ENCODE measurements at places on chromosomes 2 and 18.

DNA sequence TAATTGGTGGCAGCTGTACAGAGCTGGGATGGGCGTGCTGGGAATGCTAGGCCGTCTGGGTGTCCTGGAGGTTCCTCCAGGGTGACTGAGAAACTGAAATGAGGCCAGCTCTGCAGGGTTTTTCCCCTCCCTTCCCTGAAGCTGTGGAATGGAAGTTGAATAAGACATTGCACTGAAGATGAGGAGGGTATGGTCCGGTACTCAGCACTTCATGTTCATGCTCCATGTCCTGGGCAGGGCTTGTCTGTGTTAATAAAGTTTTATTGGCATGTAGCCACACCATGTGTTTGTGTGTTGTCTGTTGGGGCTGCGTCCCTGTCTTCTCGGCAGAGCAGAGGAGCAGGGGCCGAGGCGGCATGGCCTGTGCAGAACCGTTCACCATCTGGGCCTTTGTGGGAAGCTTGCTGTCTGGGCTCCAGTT, 154.0 kb downstream of the LDLRAD4 start:
- DNase-seq: no peak

GRCh38 chr18:27887711-27888495, 289.0 kb downstream of the CDH2 start:
- no peak for DNase-seq

DNA sequence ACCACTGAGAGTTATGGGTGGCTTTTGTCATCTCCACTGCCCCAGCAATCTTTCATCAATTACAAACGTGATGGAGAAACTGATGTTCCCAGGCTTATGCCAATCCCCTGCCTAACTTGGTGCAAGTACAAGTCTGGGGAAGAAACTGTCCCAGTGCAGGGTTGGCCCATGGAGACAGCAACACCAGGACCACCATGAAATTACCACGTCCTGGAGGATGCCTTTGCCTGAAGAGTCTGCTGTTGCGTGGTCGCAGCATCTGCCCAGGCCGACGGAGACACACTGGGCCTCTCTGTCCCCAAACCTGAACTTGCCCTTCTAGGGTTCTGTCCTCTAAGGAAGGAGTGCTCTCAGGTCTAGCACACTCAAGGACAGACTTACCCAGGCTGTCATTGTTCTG, 496.8 kb upstream of the RAB6C start:
- DNase-seq: no peak

GRCh38 chr2:176106581-176107539, at the start of gene HOXD11:
Gene HOXD11, plus strand, starts transcription at chr2:176107280. Its CDS starts 76 bp downstream, at chr2:176107356.
- DNase-seq: peak; percentile 61

GRCh38 chr18:57143265-57143664, 3.6 kb upstream of the BOD1L2 start:
- no peak for DNase-seq

DNA sequence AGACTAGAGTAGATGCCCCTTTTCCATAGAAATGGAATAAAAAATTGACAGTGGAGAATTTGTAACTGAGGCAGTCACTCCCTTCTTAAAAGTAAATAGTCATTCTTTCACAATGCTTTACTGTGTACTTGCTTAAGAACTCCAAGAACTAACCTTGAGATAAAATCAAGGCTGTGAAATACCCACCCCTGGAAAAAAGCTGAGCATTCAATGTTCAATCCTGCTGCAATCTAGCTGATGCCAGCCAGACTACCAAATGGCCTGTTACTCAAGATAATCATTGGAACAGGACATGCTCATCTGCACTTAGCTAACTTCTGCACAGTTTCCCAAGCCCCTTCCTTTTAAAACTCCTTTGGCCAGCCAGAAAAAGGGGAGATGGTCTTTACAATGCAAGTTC, 367.4 kb upstream of the GULP1 start:
- DNase-seq: no peak

DNA sequence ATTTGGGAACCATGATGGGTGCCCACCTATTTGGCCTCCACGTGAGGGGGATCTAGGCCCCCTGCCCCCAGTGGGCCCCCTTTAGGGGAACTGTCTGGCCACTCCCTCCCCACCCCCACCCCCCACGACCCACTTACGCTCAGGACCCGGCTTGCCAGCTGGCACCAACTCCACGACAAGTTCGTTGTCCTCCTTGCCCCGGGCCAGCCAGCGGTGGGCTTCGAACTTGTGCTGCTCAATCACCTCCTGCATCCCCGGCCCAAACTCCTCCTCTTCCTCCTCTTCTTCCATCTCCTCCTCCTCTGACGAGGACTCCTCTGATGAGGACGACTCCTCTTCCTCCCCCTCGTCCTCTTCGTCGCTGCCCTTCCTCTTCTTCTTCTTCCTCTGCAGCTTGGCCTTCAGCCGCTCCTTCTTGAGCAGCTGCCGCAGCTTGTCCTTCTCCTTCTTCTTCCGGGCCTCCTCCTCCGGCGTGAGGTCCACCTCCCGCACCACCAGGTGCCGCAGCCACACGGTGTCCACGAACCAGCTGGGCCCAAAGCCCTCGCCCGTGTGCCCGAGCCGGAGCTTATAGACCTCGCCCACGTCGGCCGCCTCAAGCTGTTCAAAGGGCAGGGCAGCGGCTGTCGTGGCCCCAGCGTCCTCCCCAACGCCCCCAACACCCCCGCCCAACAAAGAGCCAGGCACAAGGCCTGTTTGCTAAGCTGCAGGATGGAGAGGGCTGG, 96.9 kb downstream of the LOXHD1 start:
- no peak for DNase-seq

- DNase-seq: no peak
Observed at GRCh38 chr2:84797271-84797670, 83.6 kb downstream of the TRABD2A start.

GRCh38 chr2:119372778-119373568, 6.2 kb downstream of the DBI start:
- DNase-seq: no peak

DNA sequence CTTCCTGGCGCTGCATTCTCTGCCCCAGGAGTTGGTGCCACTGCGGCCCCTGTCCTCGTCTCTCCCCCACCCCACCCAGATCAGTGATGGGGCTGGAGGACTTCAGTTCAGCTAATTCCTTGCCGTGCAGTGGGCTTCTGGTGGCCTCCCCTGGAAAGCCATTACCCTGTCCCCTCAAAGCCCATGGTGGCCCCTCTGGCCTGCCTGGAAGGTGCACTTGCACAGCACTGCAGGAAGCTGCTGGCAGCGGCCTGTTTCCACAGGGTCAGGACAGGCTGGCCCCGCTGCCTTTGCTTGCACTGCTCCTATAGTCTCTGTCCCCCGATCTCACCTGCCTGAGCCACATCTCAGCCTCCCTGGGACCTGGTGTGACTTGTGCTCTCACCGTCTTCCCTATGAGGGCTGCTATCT, 105.1 kb downstream of the USP40 start:
- no peak for DNase-seq

GRCh38 chr2:75055820-75056675, 97.6 kb downstream of the POLE4 start:
- no peak for DNase-seq

DNA sequence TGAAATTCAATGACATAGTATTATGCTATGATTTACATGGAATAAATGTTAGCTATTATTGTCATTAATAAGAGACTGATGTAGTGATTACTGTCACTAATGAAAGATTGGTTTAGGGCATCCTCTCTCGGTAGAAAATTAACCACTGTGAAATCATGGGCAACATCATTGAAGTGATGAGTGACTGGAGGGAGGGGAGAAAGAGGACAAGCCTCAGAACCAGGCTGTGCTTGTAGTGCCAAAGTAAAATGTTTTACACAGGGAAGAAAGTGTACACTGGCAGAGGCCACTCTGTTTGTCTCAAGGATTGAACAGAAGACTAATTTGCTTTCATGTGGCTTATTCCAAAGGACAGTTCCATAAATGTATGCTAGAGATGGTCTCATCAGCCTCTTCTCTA, 456.2 kb upstream of the TCF4 start:
- no peak for DNase-seq

DNA sequence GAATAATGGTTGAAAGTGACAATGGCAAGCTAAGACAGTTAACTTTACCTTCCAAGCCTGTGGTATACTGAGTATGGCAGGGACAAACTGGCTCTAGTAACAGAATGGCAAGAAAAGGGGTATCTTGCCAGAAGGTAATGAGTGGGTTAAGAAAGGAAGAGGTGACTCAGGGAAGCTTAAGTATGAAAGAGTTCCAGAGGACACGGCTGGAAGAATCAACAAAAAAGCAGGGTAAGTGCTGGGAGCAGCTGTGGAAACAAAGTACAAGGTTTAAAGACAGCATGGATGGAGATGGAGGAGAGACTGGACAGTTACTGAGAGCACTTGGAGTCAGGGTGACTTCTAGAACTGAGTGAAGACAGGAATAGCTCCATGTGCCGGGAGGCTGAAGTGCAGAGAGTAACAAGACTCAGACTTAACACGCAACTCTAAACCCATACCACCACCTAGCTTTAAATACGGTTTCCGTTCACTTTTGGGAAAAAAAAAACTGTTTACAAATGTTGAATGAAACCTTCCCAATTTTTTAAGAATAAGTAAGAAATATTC, 69.0 kb downstream of the REV1 start:
- no peak for DNase-seq

GRCh38 chr2:38740851-38741731, 10.1 kb downstream of the SRSF7 start:
- DNase-seq: peak; percentile 75

DNA sequence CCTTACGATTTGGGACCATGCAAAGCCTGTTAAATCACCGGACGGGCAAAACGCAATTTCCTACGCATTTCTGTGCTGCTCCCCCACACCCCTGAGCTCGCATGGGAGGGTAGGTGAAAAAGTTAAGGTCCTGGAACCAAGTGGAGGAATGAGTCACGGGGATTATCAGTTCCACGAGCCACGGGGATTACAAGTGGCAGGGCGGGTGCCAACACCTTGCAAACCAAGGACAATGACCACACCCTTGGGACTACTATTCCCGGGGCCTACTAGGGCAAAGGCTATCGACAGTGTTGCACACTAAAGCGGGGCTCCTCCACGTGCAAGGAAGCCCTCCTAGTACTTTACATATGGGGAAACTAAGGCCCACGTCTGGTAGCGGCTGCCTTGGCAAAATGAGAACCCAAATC, 447 bp downstream of the RETSAT start:
- DNase-seq: peak; percentile 72

GRCh38 chr2:60540074-60540473, 13.4 kb downstream of the BCL11A start:
- no peak for DNase-seq

- no peak for DNase-seq
Observed at GRCh38 chr2:43057026-43057741, 169.2 kb downstream of the ZFP36L2 start.

DNA sequence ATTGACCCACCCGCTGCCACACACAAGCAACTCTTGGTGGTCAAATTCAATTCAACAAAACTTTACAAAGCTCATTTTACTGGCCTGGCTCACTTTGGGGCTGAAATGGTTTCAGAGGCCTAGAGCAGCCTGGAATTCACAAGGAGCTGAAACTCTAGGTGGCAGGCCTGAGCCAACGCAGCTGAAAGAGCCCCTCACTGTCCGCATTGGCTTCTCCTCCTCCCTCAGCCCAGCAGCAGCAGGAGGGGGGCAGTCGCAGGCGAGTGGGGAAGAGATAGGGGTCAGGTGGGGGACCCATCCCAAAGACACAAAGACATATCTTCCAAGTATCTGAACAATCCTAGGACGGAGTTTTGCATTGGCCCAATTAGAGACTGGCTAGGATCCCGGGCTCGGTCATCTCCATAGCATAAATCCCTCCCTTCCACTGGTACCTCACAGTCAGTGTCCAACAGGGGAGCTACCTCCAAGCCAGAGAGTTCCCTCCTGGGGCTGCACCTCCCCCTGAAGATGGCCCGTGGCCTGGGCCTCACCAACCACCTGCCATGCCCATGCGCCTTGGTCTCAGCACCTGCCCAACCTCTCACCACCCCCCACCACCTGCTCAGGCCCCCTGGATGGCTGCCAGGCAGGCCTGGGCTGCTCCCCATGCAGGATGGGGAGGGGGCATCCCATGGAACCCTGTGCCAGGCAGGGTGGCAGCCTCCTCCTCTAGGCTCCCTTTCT, 113.4 kb downstream of the ZBTB7C start:
- peak; percentile 46 for DNase-seq

DNA sequence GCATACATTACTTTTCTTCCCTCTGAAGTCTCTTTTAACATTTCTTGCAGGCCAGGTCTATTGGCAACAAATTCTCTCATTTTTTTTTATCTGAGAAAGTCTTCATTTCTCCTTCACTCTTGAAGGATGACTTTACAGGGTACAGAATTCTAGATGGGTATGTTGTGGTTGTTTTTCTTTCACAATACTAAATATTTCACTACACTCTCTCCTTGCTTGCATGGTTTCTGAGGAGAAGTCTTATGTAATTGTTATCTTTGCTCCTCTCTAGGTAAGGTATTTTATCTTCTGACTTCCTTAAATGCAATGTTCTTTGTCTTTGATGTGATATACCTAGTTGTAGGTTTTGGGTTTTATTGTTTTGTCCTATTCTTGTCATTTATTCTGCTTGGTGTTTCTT, 371.1 kb downstream of the FIGN start:
- no peak for DNase-seq

- DNase-seq: peak; percentile 84
Observed at GRCh38 chr2:30266051-30266621, 34.8 kb downstream of the LBH start.

DNA sequence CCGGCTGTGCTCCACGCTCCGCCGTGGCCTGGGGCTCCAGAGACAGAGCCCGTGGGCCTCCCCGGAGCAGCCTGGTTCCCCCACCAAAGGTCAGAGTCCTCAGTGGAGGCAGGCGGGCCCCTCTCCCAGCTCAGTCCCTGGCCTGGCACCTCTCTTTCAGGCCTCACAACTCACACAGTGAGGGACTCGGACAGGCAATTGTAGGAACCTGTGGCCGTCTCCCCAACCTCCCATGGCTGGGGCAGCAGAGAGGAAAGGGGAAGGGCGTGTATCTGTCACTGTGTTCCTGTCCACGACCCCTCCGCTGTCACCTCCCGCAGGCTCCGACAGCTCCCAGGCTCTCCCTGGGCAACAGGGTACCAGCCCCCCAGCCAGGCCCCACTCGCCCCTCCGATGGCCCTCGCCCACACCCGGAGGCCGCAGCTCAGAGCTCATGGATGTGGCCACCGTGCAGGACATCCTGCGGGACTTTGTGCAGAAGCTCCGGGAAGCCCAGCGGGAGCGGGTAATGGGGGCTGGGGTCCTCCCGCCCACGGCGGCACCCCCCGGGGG, 32.4 kb upstream of the SNED1 start:
- peak; percentile 59 for DNase-seq

- DNase-seq: no peak
Observed at GRCh38 chr2:67725731-67726130, 328.6 kb downstream of the ETAA1 start.

GRCh38 chr2:29528891-29529520, 392.4 kb downstream of the ALK start:
- no peak for DNase-seq

All from activated effector memory CD4-positive, alpha-beta T cell treated with anti-CD3 and anti-CD28 coated beads, Interleukin-2, amount 50 U/mL, for 16 hours (primary cell).